SHP77 (cell line): ENCODE measurements at places on chromosomes 7 and 10.

GRCh38 chr10:12319076-12319475 is 30.3 kb upstream of the CAMK1D start:
- no peak for DNase-seq

GRCh38 chr7:144908324-144908723 is 72.5 kb upstream of the TPK1 start:
- DNase-seq: no peak

DNA sequence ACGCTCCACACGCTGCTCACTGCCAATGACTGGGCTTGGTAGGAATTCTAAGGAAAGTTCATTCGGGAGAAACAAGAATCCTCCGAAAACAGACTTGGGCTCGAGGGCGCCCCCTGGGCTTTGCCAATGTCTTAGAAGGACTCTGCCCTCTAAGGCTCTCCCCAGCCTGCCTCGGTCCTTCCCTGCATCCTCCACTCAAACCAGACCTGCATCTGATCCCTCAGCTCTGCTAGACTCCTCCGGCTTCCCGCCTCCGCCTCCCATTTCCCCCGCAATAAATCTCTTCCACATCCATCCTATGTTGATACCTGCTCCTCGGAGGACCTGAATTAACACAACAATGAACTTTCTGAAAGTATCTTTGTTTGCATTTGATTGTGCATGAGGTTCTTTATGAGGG is 177.6 kb downstream of the PLPP4 start:
- DNase-seq: no peak

DNA sequence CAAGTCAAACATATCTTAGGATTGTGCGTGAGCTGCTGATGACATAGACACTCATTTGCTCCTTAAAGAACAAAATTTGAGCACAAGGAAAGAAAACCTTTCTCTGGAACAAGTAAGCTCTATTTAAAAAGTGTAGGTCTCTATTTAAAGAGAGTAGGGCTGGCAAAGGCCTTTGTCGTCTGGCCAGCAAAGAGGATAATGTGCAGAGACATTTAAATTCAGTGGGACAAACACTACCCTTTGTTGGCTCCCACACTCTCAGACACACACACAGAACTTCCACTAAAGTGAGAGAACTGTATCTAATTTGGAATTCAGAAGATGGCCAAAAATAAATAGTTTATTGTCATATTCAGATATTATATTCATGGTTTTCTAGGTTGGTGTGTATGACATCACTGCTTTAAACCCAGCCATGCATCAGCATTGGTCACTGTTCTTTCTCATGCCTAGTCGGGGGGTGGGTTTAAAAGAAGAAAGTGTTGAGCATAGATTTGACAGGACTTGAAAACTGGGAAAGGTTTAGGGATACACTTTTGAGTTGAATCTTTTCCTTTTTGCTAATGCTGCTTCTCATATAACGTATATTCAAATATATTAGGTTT is 49.5 kb upstream of the HDAC9 start:
- DNase-seq: no peak

DNA sequence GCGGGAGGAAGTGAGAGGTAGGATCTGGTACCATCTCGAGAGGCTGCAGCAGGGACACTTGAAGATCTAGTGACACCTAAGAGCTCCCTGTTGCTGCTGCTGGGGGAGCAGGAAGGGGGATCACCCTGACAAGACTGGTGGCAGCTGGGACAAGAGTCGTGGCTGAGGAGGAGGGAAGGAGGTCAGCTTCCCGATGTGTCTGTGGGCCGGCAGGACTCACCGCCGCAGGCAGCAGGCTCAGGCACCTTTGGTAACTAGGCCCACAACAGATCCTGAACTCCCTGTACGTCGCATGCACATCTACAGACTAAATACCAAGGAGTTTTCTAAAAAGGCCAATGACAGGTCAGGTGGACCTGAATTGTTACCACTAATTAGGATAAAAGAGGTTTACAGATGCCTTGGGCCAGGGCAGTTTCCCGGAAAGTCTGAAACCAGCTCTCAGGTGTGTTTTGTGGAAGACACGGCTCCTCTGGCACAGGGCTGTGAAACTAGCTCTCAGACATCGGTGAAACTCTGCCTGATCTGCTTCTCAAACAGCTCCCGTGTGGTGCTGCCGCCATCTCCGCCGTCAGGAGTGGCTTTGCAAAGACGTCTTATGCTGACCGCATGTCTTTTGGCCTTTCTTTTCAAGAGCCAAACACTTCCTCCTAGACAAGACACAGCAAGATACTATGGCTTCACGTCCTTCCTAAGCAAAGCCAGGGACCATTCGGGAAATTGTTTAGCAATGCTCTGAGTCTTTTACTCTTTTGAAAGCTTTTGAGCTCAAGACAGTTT is 609.7 kb downstream of the PTPRN2 start:
- DNase-seq: no peak

DNA sequence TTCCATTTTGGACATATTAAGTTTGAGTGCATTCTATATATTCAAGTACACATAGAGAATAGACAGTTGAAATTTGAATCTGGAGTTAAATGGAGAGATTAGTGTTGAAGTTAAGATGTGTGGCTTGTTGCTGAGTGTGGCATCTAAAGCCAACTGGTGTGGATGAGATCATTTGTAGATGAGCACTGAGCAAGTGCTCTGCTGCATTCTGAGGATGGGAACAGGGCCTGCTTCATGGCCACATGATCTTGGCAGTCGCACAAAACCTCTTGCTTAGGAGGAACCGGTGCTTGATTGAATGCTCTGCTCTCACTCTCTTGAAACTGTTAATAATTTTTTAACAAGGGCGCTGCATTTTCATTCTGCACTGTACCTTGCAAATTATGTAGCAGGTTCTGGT is 62.0 kb downstream of the EPDR1 start:
- DNase-seq: no peak

GRCh38 chr7:101659706-101660105 is 30.6 kb upstream of the MYL10 start:
- no peak for DNase-seq
